ENCODE measurements at places on chromosomes 4 and X.

DNA sequence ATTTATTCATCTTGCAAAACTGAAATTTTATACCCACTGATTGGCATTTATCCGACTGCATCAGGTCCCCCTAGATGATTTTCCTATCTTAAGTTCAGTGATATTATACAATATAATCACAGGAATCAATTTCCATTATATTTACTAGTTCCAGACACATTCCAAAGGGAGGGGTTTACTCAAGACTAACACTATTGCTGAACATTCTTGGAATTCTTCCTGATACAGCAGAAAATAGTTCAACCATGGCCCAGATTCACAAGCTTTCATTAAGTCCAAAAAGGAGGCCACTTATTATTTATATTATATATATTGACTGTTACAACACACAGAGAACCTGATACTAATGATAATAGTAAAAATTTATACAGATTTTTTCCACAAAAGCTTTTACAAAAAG, 2353.6 kb downstream of the PCDH7 start:
- no peak for DNase-seq

- no peak for DNase-seq
Measured at GRCh38 chr4:38023347-38024205, 63.4 kb downstream of the PTTG2 start.

DNA sequence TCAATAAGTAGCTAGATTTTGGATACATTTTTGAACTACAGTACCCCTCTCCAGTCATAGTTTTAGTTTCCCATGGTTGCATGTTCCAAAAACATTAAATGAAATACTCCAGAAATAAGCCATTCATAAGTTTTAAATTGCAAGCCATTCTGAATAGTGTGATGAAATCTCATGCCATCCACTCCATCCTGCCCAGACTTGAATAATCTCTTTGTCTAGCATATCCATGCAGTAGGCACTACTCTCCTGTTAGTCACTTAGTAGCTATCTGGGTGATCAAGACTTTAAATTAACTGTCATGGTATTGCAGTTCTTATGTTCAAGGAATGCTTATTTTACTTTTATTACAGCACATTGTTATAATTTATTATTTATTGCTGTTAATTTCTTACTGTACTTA, 237.4 kb downstream of the SPANXN1 start:
- DNase-seq = no peak

DNA sequence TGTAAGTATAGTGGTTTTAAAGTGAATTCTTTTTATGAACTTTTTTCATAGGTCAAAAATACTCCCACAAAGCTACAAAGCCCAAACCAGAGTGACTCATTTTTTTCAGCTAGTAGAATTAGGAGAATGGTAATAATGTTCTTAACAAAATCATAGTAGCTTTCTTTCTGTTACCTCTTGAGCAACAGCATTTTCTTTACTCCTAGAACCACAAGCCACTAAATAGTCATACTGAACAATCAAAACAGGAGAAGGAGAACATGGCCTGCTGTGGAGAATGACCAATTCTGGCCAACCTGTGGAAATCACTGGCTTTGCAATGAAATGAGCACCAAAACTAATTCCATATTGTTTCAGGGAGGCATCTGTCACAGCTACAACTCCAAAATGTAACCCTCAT, 112.9 kb downstream of the AMMECR1 start:
- DNase-seq = no peak

- peak; percentile 68 for DNase-seq
Measured at GRCh38 chrX:15497865-15498264, 2.7 kb upstream of the BMX start.

- no peak for DNase-seq
Measured at GRCh38 chr4:38424151-38424871, 239.7 kb upstream of the KLF3 start.

DNA sequence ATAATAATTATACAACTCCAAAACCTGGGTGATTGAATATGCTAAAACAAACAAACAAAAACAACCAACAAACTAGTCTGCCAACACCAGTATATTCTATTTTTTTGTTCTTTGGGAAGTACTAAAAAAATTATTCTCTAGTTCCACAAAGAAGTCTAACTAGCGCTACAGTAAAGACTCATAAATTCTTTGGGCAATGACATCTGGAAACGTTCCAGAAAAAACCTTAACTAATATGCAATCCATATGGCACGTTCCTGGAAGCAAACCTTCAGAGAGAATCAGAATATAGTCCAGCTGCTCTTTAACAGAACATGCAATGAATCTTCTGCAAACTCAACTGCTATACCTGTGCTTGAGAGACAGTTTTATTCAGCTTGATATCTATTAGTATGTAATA, 500.1 kb downstream of the TRAM1L1 start:
- DNase-seq = no peak

GRCh38 chrX:34764852-34765361, 107.8 kb upstream of the TMEM47 start:
- DNase-seq = no peak

- DNase-seq = no peak
Measured at GRCh38 chrX:107559506-107559905, 68.8 kb upstream of the PRPS1 start.

DNA sequence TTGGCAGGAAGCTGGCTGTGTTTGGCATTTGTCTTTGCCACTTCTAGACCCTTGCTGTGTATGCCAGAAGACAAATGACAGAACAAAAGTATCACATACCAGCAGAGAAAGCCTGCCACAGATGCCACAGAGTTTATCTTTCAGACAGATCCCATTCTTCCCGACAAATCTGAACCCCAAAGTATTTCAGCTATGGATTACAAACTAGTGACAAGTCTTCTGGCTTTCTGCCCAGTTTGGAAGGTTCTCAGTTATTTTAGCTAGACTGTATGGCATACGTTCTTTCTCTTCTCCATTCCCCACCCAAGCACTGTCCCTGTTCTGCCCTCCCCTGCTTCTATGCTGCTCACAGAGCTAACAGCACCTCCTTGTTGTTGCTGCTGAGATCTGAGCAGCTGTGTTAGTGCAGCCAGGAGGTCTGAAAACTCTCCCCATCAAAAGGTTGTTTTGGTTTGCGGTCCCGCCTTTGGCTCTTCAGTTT, 236.7 kb downstream of the FRAS1 start:
- no peak for DNase-seq

DNA sequence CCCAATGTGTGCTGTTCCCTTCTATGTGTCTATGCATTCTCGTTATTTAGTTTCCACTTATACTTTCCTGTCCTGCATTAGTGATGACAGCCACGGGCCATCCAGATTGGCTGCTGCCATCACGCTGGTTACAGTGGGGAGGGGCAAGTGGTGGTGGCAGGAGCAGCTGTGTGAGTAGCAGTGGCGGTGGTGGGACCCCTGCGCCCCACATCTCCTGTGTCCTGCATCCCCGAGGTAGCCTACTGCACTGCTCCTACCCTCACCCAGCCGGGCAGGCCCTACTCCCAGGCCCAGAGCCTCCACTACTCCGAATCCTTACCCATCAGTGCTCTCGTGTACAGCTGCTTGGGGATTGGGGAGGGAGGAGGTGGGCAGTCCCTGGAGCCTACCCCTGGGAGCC, 798.7 kb upstream of the AGA start:
- DNase-seq = no peak

DNA sequence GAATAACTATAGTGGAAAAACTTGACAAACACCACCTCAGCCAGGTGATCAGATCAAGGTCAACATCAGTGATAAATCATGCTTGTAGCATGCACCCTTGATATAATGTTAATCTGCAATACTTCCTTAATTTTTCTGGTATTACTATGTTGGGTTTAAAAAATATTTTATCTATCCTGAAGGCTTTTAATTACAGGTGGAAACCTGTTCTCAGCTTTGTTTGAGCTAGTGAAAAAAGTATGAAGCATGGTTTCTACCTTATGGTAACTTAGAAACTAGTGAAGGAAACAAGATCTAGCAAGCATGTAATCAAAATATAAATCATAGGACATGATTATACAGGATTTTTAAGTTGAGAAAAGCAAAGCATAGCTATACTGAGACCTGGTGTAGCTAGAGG, 26.6 kb downstream of the MAOA start:
- no peak for DNase-seq

DNA sequence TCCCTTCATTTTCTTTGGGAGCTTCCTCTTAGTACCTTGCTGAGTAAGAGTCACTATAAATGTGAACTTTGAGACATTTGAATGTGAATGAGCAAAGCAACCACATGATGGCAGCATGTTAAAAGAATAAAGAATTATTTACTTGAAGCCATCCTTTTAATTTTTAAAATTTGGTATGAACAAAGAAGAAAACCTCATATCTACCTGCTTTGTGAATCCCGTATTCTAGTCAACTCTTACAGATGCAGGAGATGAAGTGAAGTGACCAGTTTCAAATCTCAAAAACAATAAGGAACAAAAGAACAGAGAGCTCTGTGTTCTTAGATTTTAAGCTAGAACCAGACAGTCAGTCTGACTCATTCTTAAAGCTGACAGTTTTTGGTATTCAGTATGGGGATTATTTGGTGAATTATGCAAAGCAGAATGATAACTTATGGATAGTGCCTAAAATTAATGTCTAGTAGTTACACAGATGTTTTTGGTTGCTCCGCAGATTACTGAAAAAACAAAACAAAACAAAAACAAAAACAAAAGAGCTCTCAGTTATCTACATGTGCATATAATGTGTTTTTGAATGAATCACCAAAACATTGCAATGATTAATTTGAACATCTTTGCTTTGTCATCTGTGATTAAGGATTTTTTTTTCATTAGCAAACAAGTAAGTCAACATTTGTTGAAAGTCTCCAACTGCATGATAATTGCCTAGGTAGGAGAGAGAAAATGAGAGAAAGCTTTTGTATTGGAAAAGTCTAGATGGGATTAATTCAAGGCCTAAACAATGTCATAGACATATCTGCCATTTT, 48.2 kb upstream of the H2AZ1 start:
- peak; percentile 51 for DNase-seq

DNA sequence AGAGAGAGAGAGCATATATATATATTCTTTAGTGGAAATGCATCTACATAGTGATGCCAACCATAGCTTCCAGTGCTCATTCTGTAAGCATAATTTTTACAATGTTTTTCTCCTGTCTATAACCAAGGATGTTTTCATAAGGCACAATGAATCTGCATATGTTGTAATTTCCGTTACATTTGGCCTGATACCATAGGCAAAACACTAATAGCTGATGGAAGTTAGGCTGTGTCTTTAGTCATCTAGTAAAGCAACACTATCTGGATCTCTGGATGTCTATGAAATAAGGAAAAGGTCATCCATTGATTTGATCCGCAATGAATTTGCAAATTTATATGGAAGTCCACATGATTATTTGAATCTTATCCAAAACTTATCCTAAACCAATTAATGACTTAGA, 8.1 kb downstream of the PCDH7 start:
- DNase-seq = no peak

GRCh38 chrX:101347859-101348451, 587 bp downstream of the TIMM8A start:
- peak; percentile 6 for DNase-seq

DNA sequence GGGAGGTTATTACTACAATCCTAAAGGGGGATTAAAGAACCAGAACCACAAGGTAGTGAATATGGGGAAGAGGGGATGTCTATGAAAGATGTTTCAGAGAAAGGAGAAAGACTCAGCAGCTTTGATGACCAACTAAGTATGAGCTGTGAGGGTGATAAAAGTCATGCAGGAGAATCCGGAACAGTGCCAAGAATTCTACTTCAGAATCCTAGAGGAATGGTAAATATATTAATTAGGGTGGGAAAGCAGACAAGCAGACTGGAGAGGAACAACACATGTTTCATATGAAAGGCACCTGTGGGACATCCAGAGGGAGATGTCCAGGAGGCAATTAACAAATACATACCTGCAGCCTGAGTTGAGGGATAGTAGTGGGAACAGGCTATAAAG, 642.2 kb upstream of the DIPK2B start:
- DNase-seq = no peak

GRCh38 chr4:12105519-12105918, 676.8 kb upstream of the HS3ST1 start:
- DNase-seq = no peak

GRCh38 chrX:17580539-17581152, 156.6 kb upstream of the SCML1 start:
- no peak for DNase-seq

GRCh38 chr4:94171616-94172015, 36.0 kb upstream of the SMARCAD1 start:
- peak; percentile 16 for DNase-seq

- DNase-seq = no peak
Measured at GRCh38 chr4:71074452-71075299, 81.2 kb downstream of the DCK start.

DNA sequence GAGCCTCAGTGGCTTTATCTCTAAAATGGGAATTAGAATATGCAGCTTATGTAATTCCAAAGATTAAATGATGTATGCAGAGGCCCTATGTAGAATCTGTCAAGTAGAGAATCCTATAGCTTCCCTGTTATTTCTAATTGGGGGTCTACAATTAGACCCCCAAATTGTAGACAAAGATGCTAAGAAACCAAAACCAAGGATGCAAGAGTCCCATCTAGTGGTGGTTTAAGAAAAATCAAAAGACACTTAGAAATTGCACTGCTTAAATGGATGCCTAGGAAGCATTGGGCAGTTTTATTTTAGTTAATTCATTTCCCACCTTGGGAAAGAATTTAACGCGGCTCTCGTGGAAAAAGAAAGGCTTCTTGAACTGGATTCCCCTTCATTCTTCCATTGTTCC, 115.2 kb downstream of the GABRA2 start:
- peak; percentile 36 for DNase-seq

DNA sequence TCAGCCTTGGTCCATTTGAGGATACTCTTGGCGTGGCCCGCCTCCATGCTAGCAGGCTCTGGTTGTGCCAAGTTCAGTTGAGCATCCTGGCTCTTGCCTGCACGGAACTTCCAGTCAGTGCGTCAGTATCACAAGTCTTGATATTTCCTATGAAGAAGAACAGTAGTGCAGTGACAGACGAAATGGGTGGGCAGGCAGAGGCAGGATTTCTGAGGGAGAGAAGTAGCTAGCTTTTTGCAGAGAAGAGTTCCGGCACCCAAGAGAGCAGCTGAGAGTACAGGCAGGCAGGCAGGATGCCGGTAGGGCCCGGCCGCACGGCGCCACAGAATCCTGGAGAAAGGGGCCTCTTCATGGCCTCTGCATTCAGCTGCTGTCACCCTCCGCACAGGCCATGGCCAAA, 56.1 kb upstream of the MSANTD1 start:
- no peak for DNase-seq

GRCh38 chr4:182488896-182489295, 245.7 kb downstream of the TENM3 start:
- DNase-seq = no peak

- DNase-seq = peak; percentile 19
Measured at GRCh38 chr4:1410491-1411325, 4.5 kb upstream of the NKX1-1 start.

DNA sequence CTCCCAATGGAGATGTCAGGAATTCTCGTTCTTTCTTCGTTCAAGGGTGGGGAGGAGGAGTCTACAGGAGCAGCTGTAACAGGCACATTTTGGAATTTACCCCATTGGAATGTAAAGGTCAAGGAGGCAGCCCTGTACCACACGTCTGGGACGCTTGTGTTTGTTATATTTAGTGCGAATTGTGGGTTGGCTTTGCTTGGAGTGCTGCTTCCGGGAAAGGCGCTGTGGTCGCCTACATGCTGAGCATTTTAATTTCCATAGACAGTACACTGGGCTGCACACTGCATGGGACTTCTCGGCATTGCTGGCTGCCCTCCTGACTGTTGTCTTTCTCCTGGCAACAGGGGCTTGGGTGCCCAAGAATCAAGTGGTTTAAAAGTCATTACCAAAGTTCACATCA, 12.8 kb downstream of the GYG2 start:
- no peak for DNase-seq

- DNase-seq = peak; percentile 70
Measured at GRCh38 chr4:152534541-152535359, 1.1 kb downstream of the FBXW7 start.

Data from NAMALWA (cell line).